Activated T-cell treated with anti-CD3 and anti-CD28 coated beads, Interleukin-2, amount 50 U/mL, for 4 hours (primary cell): ENCODE measurements at places on chromosomes 1 and 21. TPM values are rescaled to one million over a fixed set of nuclear protein-coding genes. Genes with fewer than 3 reads are reported as not detected.
A peak's percentile ranks its signal among the peaks of the same experiment; 100 is the strongest.

Gene BRINP2
- total RNA-seq, result not detected

Gene ZFP69B
- total RNA-seq, result 9.6 TPM

Gene FCRL6
- total RNA-seq, result not detected

Gene DNAJC6
- total RNA-seq, result 2.5 TPM

Gene TSPAN1
- 0.23 TPM for total RNA-seq

Gene LIN9
- 7.5 TPM for total RNA-seq

GRCh38 chr1:18632783-18633421, 2.3 kb downstream of the PAX7 start:
- no peak for DNase-seq

DNA sequence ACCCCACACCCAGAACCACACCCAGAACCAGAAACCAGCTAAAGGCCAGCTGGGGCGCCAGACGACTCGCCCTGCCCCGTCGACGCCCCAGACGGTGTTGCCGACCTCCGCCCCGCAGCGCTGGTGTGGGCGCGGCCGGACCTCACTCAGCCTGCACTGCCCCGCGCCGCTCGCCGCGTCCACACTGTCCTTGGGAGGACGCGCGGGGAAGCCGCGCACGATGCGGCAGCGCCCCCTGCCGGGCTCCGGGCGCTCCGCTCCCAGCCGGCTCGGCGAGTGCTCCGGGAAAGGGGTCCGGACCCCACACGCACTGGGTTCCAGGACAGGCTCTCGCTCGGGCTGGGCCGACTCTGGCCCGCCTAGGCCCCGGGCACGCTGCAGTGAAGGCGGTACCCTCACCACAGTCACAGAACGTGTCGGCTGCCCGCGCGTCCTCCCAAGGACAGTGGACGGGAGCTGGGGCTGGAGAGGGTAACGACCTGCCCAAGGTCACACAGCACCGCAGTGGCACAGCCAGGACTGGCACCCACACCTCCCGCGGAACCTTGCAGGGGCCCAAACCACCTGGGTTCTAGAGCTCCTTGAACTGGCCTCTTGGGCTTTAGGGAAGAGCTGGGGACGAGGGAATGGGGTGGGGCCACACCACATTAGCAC, 90.2 kb downstream of the DMRTA2 start:
- DNase-seq, result peak; percentile 18

DNA sequence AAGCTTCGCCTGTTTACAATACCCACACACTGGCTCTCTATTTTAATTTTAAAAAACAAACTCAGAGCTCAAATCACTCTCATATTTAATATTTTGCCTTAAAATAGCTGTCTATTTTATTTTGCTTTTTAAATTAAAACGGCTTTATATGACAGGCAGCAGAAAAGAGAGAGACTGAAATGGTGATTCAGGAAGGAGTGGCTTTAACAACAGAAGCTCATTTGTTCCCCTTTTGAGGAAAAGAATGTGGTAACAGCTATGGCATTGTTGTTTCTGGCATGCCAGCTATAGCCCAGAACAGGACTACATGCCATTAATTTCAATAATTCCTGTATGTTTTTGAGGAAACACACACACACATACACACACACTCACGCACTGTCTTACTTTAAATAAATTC, 234.2 kb upstream of the PTBP2 start:
- no peak for DNase-seq

DNA sequence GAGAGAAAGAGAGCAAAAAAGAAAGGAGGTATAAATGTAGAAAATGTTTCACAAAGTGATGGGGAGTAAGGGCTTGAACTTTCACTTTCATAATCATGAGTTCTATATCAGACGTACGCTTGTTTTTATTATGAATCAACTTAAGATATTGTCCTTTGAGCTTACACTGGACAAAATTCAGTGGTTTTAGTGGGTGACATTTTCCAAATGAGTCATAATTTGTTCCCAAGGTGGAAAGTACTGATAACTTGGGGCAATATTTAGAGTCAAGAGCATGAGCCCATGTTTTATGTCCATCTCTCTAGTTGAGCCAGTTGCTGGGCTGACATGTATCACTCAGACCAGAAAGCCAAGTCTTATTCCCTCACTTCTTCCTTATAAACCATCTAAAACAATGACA, 161.6 kb downstream of the CHRM3 start:
- no peak for DNase-seq

DNA sequence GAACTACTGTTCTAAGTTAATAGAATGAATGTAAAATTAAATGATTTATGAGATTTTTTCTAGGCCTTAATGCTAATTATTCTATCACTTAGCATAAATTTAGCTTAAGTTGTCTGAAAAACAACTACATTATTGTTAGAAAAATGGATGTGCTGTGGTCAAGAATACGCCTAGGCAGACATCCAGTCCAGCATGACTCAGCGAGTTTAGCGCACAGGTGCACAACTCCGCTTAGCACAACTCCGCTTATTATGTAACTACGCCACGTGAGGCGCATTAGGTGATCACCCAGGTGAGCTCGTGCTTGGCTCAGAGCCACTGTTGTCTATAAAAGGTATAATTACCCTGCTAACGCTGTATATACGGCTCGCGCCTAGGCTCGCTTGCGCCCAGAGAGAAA, 1043.6 kb upstream of the ADGRL4 start:
- DNase-seq, result no peak

- no peak for DNase-seq
These were observed 143.9 kb downstream of the RGS7 start for GRCh38 chr1:241213139-241213538.

- no peak for DNase-seq
These were observed 72.0 kb downstream of the OLFM3 start for GRCh38 chr1:101924700-101925099.

GRCh38 chr1:29416267-29417146, 180.2 kb downstream of the PTPRU start:
- DNase-seq, result no peak

DNA sequence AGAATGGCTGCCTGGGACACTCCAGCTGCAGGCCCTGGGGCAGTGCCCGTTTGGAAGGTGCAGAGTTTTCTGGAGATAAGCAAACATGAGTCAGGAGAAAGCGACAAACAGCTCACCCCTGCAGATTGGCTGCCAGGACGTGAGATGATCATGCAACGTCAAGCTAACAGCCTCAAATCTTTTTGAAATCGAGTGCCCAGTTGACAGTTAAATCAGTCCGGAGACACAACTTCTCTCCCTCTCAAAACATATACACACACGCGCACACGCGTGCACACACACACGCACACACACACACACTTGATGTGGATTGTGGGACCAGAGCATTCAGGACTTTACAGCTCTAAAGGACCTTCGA, 49.4 kb downstream of the TENT5C start:
- DNase-seq, result no peak

DNA sequence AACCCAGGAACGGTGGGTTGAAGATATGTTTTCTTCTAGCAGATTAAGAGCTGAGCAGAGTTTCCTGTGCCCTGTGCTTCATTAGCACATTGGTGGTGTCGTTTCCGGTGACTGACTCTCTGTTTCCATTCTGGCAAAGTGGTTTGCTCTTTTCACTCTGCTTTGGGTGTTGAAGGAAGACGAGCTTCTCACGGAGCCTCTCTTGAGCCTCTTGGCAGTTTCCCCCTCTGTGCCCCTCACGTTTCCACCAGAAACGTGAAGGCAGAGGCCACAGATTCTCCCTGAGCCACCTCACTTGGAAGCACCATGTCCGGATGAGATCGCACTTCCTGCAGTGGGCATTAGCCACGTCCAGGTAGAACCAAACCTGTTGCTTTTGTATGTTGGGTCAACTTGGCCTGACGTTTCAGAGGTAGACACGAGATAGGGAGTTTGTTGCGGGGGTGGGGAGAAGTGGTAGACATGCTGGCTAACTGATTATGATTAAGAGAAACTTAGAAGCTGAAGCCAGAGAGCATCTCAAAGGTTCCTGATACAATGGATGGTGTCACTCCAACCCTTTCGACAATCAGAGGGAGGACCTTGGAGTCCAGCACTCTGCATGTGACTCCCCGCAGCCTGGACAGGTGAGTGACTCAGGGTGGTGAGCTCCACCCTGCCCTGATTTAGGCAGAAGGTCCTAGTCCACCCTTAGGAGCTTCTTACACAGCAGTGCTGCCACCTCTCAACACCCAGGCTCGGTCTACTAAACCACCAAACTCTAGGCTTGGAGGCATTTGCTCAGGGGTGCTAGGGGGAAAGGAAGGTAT, at the start of gene LAX1:
Gene LAX1, plus strand, starts transcription at position 155 of the 809 bp plus-strand sequence. Its CDS starts 383 bp downstream, at position 538.
- DNase-seq, result peak; percentile 72
